Memory B cell (primary cell): ENCODE measurements at places on chromosomes 7 and 10.

DNA sequence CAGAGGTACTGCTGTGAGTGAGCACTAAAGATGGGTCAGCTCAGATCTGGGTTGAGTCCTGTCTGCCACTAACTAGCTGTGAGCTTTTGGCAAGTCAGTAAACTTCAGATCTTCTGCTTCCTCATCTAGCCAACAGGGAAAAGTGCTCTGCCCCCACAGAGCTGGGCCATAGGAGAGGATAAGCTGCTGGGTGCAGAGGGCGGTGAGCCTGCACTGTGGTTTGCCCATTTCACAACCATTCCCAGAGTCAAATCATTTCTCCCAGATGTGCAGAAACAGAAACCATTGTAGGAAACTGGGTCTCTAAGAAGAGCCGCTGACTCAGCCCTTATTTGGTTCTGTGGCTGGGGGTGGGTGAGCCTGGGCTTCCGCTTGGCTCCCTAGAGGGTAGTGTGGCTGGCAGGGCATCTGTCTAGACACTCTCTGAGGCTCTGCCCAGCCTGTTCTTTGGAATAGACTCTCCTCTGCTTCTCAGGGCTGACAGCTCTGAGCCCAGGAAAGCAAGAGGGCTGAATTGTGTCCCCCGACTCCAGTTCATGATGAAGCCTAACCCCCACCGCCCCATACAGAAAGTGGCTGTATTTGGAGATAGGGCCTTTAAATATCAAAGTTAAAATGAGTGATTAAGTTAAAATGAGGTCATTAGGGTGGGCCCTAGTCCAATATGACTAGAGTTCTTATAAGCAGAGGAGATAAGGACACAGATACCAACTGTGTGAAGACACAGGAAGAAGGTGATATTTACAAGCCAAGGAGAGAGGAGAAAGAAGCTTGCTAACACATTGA is 29.5 kb upstream of the ARHGAP22 start:
- H3K27me3 ChIP-seq: peaks cover 15% of the 10 kb centered on the region
- peak overlapping the region; percentile 70 for H3K4me3 ChIP-seq
- H3K4me1 ChIP-seq: peaks cover 38% of the 10 kb centered on the region
- peak; percentile 71 for DNase-seq

GRCh38 chr10:18325410-18325809 is 185.2 kb downstream of the CACNB2 start:
- no peak overlapping the region for H3K27ac ChIP-seq
- no peak overlapping the region for H3K4me3 ChIP-seq
- no peaks in the 10 kb centered on the region for H3K27me3 ChIP-seq
- no peaks in the 10 kb centered on the region for H3K4me1 ChIP-seq
- no peaks in the 10 kb centered on the region for H3K36me3 ChIP-seq
- DNase-seq: no peak

DNA sequence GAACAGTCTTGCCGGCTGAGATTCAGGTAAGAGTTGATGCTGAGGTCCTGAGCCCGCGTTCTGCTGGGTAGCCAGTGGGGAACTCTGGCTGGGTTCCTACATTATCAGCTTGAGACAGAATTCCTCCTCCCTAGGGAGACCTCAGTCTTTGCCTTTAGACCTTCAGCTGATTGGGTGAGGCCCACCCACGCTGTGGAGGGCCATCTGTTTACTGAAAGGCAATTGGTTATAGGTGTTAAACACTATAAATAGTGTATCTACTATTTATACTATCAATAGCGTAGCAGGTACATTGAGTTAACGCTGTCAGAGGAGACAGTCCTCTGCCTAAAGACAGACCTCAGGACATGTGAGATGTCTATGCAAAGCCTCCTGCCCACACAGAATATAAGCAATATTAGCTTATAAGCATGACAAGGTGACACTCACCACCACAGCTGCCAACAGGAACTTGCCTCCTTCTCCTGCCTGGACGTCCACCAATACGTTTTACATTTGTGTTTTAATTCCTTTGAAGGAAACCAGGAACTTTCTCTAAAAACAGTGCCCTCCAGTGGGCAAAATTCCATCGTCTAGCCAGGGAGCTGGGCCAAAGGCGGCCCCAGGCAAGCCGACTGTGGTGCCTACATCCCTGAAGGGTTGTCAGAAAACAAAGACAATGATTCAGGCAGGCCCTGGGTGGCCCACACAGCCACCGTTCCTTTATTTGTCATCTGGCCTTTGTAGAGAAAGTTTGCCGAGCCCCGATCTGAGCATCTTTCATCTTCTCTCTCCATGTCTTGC is 58.8 kb downstream of the INSIG1 start:
- H3K4me3 ChIP-seq: no peak overlapping the region
- H3K27ac ChIP-seq: no peak overlapping the region
- DNase-seq: no peak
- H3K27me3 ChIP-seq: peaks cover 33% of the 10 kb centered on the region
- H3K36me3 ChIP-seq: peaks cover 1% of the 10 kb centered on the region

DNA sequence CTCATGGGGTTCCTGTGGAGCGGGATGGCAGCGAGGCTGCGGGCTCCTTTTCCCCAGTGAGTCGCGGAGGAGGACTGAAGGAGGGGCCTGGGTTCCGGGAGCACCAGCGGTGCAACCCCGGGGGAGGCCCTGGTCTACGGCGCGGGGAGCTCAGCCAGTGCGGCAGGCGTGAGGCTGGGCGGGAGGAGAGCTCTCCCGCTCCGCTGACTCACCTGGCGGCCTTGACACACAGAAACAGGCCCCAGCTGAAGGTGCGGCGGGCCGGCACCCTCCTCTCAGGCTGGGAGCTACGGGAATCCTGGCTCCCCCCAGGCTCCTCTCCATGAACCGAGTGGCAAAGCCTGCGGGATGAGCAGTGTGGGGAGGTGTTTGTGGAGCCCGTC is 6.8 kb upstream of the NOM1 start:
- H3K27me3 ChIP-seq: peaks cover 13% of the 10 kb centered on the region
- H3K4me1 ChIP-seq: peaks cover 2% of the 10 kb centered on the region
- H3K36me3 ChIP-seq: no peaks in the 10 kb centered on the region

DNA sequence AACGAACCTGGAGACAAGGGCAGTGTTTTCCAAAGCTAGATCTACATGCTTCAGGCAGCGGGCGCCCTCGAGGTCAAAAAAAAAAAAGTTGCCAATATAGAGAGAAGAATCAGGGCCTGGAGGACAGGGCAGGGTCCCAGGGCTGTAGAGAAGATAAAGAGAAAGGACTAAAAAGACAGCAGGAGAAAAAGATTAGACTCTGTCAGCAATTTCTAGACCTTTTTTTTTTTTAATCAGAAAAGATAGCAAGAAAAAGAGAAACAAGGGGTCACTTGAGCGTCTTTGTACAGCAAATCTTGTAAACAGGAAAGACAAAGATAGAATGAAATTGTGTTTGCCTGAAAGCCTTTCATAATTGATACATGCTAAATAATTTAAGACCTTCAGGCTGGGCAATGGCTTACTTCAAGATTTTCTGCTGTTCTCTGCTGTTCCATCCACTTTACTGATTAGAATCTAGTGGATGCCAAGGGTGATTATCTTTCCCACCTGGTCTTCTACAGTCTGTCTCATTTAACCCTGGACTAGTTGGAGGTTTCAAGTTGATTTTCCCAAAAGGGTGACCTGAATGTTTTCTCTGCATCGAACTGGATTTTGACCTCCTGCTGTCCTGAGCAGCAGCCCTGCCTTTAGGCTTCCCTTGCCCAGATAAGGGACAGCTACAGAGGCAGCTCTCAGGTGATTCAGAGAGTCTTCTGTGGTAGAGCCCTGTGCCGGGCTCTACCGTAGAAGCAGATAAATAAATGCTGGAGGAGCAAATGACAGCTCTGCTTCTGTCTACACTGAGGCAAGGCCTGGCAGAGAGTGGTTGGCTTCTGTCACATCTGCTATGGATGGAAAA is 5.1 kb downstream of the LMOD2 start:
- no peak overlapping the region for H3K4me3 ChIP-seq
- DNase-seq: no peak
- peaks cover 13% of the 10 kb centered on the region for H3K27me3 ChIP-seq
- H3K27ac ChIP-seq: no peak overlapping the region
- H3K4me1 ChIP-seq: no peaks in the 10 kb centered on the region
